ENCODE measurements at places on chromosomes 4 and X.

- no peak for DNase-seq
These were observed 110.2 kb downstream of the APBB2 start for GRCh38 chr4:41104155-41104554.

- DNase-seq, result no peak
These were observed 72.3 kb upstream of the STIM2 start for GRCh38 chr4:26788341-26788733.

GRCh38 chr4:115274545-115274944, 161.1 kb upstream of the NDST4 start:
- DNase-seq, result no peak

GRCh38 chr4:91764085-91764484, 539.7 kb upstream of the GRID2 start:
- no peak for DNase-seq

DNA sequence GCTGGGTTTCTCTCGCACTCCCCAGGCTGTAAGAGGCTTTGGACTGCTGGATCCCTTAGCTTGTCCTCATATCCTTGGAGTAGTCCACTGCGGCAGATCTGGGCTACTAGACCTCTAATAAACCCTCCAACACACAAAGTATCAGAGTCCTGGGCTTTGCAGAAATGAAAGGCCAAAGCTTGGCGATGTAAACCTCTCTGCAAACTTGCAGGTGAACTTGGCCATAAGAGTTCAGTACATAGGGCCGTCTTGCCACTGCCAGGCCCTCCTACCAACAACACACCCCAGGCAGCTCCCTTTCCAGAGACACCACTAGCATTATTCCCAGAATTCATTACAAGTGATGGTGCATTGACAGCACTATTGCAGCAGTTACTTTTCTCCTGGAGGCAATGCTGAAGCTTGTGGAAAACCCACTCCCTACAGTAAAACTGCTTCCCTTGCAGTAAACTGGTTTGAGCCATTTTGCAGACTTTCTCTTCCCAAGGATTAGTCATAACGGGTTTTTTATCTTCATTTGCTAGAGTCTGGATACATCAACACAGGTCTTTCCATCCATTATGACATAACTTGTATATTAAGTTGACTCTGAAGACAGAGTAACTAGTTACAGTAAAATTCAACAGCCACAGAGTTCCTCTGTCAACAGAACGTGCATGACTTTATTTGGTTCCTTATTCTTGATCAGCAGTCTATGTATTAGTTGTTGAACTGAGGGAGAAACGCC, 2.4 kb downstream of the ANKRD50 start:
- no peak for DNase-seq

- DNase-seq, result no peak
These were observed 878.7 kb upstream of the TENM3 start for GRCh38 chr4:181364504-181364903.

- no peak for DNase-seq
These were observed 930.1 kb downstream of the ADGRL3 start for GRCh38 chr4:62130230-62130629.

DNA sequence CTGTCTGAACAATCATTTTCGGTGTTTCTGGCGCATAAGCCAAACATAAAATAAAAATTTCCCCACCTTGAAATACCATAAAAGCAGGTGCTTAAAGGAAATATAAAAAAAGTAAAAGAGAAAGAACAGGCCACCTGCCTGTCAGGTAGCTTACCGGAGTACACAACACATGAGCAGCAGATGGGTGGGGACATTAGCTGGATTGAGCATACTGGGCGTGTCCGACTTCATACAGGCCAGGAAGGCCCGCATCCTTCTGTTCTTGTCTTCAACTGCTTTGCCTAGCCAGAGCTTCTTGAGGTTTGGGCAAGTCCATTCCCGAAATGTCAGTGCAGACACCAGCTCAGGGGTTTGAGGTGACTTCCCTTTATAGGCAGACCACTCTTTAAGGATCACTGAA, 66.7 kb downstream of the FAM120C start:
- no peak for DNase-seq

- no peak for DNase-seq
These were observed 113.0 kb upstream of the DCLK2 start for GRCh38 chr4:149965206-149965605.

- no peak for DNase-seq
These were observed 12.4 kb upstream of the C4orf50 start for GRCh38 chr4:6030679-6031078.

GRCh38 chrX:40729598-40730584, 5.5 kb downstream of the MED14 start:
- no peak for DNase-seq

- DNase-seq, result no peak
These were observed 301.1 kb downstream of the ARHGAP24 start for GRCh38 chr4:85776096-85776495.

- DNase-seq, result no peak
These were observed 13.2 kb downstream of the MTTP start for GRCh38 chr4:99587803-99588202.

GRCh38 chrX:104695593-104695992, 129.6 kb downstream of the IL1RAPL2 start:
- DNase-seq, result no peak

DNA sequence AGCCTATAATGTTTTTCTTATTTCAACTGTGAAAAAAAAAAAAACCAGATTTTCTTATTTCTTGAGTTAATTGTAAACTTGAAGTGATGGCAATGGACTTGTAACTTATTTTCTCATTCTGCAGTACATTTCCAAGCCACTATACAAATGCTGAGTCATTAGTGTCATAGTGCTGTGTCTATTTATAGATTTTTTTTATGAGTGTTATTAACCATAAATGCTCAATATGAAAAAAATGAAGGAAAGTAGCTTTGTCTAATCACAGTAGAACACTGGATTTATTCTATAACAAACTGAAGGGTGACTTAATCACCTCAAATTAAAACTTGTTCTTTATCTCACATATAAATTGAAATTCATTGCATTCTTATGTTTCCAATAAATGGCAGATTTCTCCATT, 718.6 kb downstream of the CCSER1 start:
- no peak for DNase-seq

GRCh38 chr4:106140601-106141000, 175.4 kb downstream of the TBCK start:
- DNase-seq, result no peak

- peak; percentile 87 for DNase-seq
These were observed 5.6 kb downstream of the FLNA start for GRCh38 chrX:154368630-154369448.

Measured in activated T-helper 1 cell treated with Interleukin-2 at 50 U/mL for 16 hours (primary cell).